ENCODE measurements at places on chromosomes 5 and 9.

DNA sequence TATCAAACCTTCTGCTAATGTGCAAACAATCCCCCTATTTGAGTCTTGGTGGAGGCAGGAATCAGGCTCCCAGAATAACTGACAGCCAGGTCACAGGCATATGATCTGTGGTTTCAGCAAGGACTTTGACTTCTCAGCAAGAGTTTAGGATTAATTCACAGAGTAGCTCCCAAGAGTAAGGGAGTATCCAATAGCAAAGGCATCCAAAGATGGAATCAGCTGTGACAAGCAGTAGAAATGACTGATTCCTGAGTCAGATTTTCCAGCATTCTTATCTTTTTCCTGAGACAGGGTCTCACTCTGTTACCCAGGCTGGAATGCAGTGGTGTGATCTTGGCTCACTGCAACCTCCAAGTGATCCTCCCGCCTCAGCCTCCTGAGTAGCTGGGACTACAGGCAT is 108.3 kb downstream of the EPB41L4A start:
- no peak for DNase-seq

DNA sequence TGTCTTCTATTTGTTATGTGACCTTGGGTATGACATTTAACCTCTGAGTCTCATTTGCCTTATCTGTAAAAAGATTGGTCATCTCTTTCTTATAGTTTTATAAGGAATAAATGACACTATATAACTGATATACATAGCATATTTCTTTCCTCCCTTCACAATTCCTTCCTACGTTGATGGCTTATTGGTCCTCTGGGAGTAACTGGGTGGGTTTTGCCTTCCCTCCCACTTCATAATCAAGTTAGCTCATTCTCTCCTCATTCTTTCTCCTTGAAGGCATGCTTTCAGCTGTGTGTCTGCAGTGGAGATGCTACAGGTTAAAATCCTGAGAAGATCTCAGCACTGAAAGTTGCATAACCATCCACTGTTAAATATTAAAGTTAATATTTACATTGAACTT is 382.4 kb downstream of the TMEM38B start:
- no peak for DNase-seq

DNA sequence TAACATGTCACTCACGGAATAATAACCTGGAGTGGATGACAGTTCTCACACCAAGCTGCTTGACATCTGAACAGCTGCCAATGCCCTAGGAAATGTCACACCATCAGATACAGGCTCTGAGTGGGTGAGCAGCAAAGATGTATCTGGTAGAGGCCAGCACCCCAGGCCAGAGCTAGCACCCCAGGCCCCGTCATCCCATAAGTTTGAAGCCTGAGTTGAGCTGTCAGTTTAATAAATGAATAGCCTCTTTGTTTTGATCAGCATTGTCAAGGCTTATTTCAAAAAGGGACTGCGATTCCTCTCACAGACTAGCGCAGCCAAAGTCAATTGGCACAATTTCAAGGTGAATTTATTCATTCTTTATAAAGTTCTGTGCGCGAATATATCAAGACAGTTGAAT is 1327.1 kb downstream of the MAT2B start:
- no peak for DNase-seq

GRCh38 chr5:134534058-134534725 is 8.7 kb downstream of the JADE2 start:
- no peak for DNase-seq

DNA sequence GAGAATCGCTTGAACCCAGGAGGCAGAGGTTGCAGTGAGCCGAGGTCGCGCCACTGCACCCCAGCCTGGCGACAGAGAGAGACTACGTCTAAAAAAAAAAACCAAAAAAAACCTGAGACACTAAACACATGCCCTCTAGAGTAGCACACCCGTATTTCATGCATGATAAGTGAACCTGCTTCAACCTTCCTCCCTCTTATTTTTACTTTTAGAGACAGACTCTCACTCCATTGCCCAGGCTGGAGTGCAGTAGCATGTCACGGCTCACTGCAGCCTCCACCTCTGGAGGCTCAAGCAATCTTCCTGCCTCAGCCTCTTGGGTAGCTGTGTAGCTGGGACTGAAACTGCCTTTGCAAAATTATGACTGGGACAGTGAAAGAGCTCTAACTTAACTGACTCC is 17.6 kb upstream of the NANS start:
- no peak for DNase-seq

DNA sequence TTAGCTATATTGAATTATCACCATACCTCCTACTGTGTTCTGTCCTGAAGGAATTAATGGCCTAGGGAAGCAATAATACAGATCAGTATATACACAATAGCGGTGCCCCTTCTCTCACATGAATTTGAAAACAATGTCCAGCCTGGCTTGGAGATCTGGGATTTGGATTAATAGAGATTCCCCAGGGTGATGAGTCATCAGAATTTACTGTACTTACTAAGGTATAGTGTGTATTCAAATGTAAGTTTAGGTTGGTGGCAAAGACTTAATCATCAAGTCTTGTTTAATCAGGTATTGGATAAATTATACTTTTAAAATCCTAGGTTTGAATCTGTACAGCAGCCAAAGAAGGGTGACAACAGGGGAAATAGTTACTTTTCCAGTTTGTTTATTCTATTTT is 121.5 kb downstream of the FEM1C start:
- no peak for DNase-seq

GRCh38 chr5:135239453-135240282 is 159.4 kb downstream of the MACROH2A1 start:
- peak; percentile 41 for DNase-seq

DNA sequence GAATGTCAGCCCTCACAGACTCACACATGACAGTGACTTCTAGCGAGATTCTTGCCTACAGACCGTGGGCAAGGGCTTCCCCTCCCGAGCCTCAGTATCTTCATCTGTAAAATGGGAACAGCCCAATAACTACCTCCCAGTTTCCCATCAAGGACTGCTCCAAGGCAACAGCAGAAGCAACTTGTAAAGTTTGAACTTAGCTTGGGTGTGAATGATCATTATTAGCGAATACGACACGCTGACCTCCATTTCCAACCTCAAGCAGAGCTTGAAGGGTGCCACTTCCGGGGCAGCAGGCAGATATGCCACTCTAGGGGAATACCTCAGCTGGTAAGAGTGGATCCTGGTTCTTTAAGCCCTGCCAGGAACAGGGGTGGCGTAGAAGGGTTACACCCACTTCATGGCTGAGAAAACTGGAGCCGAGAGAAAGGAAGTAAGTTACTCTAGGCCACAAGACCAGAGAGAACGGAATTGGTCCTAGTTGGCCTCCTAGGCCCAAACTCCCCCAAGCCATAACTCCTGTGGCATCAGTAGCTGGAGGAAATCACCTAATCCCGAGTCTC is 2.0 kb downstream of the RNF44 start:
- DNase-seq = no peak

GRCh38 chr5:82470185-82470994 is 192.2 kb upstream of the RPS23 start:
- DNase-seq = no peak

GRCh38 chr5:127813633-127814587 is 110.7 kb downstream of the CCDC192 start:
- no peak for DNase-seq

DNA sequence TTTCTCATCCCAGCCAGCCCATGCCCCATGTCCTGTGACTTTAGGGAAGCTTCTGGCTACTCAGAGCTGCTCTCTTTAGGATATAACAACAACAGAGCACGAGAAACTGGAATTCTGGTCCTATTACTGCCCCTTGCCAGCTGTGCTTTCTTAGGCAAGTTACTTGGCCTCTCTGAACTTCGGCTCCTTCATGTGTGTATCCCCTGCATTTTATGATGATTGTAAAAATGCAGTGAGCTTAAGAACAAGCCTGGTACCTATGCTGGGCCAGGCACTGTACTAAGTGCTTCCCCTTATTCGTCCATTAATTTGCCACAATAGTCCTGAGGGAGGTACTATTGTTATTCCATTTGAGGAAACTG is 54.5 kb downstream of the ABCA1 start:
- DNase-seq = no peak

GRCh38 chr9:14313378-14313940 is 482 bp downstream of the NFIB start:
- DNase-seq = no peak

DNA sequence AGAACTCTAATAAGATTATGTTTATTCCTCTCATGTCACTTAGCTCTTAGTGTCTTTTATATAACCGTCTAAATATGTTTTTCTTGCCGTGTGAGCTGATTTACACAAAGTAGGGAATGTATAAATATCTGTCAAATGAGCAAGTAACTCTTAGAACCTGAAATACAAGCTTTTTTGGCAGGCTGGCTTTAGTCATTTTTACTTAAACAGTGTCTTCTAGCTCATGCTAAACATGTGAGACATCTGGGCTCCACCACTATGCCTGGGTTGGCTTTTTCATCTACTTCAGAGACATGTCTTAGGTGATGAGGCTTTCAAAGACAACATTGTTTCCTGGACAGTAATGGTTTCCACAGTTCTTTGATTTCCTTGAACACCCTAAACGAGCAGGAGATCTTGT is 137.2 kb upstream of the ZNF608 start:
- no peak for DNase-seq

GRCh38 chr5:88390096-88390441 is 121.4 kb upstream of the TMEM161B start:
- DNase-seq = no peak

DNA sequence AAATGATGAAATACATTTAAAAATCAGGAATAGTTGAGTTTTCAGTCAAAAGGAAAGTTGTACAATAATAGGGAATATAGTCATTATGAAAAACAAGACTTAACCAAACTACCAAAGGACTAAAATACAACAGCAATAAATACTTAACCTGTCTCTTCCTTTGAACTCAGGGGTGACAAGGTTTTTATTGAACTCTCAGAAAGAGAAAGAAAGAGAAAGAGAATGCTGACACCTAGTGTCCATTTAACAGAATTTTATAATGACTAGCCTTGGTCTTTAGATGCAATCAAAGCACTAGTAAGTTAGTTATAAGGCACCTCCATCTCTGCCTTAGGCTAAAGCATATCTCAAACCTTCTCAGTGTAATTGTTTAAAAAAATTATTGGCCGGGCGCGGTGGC is 47.5 kb downstream of the UIMC1 start:
- DNase-seq = no peak

GRCh38 chr5:174504266-174504726 is 220.1 kb upstream of the MSX2 start:
- no peak for DNase-seq

DNA sequence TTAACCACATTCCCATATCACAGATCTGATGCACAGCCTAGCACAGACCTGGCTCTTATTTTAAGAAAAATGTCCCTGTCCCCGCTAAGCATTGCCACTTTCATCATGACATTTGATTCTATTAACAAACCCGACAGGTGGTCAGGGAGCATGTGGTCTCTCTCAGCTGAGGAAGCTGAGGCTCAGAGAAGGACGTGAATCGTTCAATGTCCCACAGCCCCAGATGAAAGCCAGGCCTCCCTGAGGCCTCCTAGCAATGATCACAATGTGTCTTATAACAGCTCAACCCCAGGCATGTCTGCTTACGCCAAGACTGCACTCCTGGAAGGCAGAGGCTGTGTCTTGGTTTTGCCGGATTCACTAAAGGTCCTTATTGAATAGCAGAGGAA is 10.4 kb upstream of the CRB2 start:
- no peak for DNase-seq

DNA sequence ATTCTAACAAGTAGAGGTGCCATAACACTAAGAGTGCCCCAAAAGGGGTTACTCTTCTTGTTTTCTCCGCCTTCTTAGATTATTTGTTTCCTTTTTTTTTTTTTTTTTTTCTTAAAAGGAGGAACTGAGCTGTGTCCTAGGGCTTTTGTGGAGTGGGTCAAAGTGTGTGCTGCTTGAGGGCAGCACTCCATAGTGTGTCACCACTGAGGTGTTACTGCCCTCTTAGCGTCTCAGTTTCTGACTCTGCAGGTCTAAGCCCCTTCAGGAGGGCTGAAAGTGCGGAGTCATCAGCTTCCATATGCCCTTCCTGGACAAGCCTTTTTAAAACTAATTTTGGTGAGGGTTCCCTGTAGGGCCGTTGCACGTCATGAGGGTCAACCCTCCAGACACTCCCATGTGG is 12.6 kb upstream of the NANS start:
- no peak for DNase-seq

GRCh38 chr5:38601133-38601862 is 44.9 kb upstream of the LIFR start:
- no peak for DNase-seq

DNA sequence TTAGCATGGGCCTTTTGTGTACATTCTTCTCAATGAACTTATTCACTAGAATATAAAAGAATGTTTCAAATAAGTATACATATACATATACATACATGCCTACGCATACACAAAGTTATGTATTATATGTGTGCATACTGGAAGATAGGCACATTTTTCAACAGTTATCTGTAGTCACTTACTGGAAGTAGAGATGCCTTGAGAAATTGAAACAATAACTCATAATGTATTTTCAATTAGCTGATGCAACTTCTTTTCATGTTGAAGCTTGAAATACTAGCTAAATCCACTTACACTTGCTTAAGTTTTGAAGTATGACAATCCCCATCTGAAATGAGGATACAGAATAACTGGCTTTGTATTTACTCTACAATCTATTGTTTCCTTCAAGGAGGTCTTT is 469.0 kb upstream of the PTGER4 start:
- DNase-seq = no peak

DNA sequence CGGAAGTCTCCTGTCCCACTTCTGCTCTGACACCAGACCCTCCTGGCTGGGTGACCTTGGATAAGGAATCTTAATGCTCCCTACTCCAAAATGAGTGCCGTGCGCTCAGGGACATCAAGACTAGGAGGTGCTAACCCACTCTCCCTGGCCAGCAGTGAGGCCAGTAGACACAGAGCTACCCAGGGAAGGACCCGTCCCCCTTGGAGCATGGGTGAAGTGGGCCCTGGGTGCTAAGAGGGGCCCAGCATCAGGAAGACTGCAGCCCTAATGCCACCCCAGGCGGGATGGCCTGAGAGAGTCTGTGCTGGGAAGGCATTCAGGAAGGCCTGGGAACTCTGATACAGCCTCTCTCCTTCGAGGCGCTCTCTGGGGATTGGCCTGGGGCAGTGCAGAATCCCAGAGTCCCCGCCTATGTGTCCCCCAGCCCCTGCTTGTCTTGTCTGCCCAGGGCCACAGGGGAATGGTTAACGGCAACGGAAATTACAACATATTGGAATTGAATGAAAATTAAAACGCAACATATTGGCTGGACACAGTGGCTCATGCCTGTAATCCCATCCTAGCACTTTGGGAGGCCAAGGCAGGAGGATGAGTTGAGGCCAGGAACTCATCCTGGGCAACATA is 29.7 kb upstream of the RNU6ATAC start:
- peak; percentile 41 for DNase-seq

DNA sequence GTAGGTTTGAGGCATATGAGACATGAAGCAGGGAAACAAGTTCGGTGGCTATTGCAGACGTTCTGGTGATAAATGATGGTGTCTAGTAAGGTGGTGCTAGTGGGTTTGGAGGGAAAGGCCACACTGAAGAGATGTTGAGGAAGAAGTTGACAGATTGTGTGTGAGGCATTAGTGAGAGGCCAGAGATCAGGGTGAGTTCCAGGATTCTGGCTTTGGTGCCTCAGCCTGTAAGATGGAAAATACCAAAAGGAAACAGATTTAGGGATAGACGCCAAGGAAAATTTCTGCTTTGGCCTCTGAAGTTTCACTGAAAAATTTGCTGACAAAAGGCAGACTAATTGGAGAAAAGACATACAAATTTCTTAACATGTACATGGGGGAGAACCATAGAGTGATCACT is 6.4 kb upstream of the PAIP1 start:
- DNase-seq = no peak

Measured in right forelimb (tissue), 1 donor.